Calu3 (cell line): ENCODE measurements at places on chromosomes 6 and 20.

GRCh38 chr6:65117817-65118409, 589.1 kb downstream of the EYS start:
- no peak for DNase-seq

DNA sequence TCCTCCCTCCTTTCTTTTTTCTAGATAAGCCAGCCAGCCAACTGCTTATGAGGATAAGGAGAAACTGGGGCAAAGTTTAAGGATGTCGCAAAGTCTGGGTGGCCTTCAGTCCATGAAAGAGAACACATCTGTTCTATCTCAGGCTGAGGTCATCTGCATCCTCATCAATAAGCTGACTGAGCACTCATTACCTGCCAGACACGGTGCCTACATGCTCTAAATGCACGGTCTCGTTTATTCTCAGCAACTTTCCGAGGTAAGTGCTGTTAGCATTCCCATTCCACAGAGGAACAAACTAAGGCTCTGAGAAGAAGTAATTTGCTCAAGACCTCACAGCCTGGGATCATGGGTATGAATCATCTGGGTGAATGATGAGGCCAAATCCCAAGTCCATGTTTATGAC, 133.1 kb downstream of the BCAS1 start:
- DNase-seq, result no peak

DNA sequence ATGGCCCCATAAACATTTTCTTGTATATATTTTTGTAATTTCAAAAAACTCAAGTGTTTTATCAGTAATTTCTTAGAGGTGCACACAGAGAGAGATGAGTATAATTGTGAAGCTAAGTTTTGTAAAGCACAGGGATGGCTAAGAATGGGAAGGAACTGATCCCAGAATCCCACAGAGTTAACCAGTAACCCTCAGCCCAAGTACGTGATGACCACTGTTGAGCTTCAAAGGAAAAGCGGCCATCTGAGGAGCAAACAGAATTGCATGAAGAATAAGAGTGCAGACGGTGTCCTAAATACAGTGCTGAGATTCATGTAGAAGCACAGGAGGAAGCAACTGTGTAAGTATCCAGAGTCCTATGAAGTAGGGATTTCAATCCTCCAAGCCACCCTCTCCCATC, 28.1 kb upstream of the HLA-C start:
- DNase-seq, result no peak

DNA sequence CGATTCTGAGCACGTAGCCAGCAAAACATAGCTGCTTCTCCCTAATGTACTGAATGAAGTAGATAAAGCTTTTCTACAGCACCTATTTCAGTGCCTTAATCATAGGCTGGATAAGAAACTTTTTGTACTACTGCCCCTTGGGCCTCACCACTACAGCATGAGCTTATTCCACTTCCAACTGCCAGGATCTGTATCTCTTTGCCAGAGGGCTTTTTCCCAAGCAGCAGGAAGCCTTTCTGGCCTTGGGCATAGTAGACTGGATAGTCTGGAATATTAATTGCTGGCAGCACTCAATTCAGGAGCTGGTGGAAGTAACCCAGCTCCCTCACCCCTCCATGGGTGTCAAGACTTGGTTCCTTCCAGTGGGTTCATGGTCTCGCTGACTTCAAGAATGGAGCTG, 43.6 kb downstream of the ANKEF1 start:
- DNase-seq, result no peak

GRCh38 chr20:31508517-31509244, 5.6 kb upstream of the HM13 start:
- DNase-seq, result no peak
